ENCODE measurements at places on chromosomes 1 and 21. TPM values are rescaled to one million over a fixed set of nuclear protein-coding genes. Genes with fewer than 3 reads are reported as not detected.

The STUM gene
- polyA plus RNA-seq = 0.01 TPM

The LRRC53 gene
- polyA plus RNA-seq = not detected

The NBPF4 gene
- not detected for polyA plus RNA-seq

The TTC22 gene
- polyA plus RNA-seq = 5.1 TPM

The EPS15 gene
- polyA plus RNA-seq = 33.2 TPM

The NUP210L gene
- polyA plus RNA-seq = not detected

The AGPAT3 gene
- polyA plus RNA-seq = 21.7 TPM

The MSH4 gene
- polyA plus RNA-seq = 0.10 TPM

The MAB21L3 gene
- polyA plus RNA-seq = 0.57 TPM

The FAM131C gene
- 0.64 TPM for polyA plus RNA-seq

The B4GALT3 gene
- polyA plus RNA-seq = 19.1 TPM

The SLAMF6 gene
- polyA plus RNA-seq = not detected

The RPE65 gene
- polyA plus RNA-seq = not detected

The DIO1 gene
- polyA plus RNA-seq = not detected

The LYPD8 gene
- polyA plus RNA-seq = not detected
